ENCODE measurements at places on chromosomes 1 and 21. TPM values are rescaled to one million over a fixed set of nuclear protein-coding genes. Genes with fewer than 3 reads are reported as not detected.

MCOLN3 gene
- 2.8 TPM for total RNA-seq

OMA1 gene
- 49.6 TPM for total RNA-seq

OR10K2 gene
- not detected for total RNA-seq

SLC44A5 gene
- not detected for total RNA-seq

HRNR gene
- not detected for total RNA-seq

AMY1C gene
- not detected for total RNA-seq

CYP4Z1 gene
- total RNA-seq, result not detected

ZNF695 gene
- not detected for total RNA-seq

SMPDL3B gene
- 0.30 TPM for total RNA-seq

DSCAM gene
- total RNA-seq, result not detected

RNF223 gene
- total RNA-seq, result not detected

KRTAP19-6 gene
- not detected for total RNA-seq

TBX15 gene
- total RNA-seq, result not detected

ALX3 gene
- not detected for total RNA-seq

LYSMD1 gene
- total RNA-seq, result 2.5 TPM

KCNT2 gene
- not detected for total RNA-seq

SAMD13 gene
- not detected for total RNA-seq

Data from T-cell (primary cell).